CD14-positive monocyte (primary cell): ENCODE measurements at places on chromosomes 5 and 9.
A peak's percentile ranks its signal among the peaks of the same experiment; 100 is the strongest.

DNA sequence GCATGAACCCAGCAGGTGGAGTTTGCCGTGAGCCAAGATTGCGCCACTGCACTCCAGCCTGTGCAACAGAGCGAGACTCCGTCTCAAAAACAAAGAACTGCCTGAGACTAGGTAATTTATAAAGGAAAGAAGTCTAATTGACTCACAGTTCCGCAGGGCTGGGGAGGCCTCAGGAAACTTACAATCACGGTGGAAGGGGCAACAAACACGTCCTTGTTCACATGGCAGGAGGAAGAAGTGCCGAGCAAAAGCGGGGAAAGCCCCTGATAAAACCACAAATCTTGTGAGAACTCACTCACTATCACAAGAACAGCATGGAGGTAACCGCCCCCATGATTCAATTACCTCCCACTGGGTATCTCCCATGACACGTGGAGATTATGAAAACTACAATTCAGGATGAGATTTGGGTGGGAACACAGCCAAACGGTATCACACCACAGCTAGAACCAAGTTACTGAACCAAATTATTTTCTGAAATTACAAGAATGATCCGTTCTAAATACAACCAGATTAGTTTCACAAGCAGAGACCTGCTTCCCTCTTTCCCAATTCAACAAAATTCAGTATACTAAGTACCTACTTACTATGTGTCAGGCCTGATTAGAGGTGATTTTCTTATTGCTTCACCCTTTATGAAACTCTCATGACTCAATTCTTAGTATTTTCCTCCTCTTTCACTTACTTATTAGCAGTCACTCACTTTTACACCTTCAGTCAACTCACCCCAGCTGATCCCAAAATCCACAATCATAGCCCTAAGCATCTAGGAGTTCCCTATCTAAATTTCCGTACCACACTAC is 8.4 kb downstream of the UBTD2 start:
- peak; percentile 65 for DNase-seq

DNA sequence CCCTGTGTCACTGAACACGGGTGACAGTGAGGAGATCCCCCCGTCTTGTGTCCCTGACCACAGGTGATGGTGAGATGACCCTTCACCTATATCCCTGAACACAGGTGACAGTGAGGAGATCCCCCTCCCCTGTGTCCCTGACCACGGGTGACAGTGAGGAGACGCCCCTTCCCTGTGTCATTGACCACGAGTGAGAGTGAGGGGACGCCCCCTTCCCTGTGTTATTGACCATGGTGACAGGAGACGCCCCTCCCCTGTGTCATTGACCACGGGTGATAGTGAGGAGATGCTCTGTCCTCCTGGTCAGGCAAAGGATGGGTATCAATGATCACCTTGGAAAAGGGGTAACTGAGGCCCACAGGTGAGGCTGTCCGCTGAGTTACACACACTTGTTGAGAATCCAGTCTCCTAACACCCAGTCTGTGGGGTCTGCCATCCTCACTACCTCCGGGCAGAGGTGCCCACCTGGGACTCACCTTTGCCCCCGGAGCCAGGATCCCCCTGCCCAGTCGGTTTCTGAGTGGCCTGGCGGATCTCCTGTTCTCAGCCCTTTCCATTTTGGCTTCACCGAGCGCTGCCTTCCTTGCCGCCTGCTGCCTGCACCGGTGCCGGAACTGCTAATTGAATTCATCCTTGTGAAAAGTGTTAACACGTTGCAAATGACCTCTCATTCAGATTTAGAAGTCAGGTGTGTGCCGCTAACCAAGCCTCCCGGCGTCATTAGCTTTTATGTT is 68.2 kb upstream of the BARHL1 start:
- no peak for DNase-seq

DNA sequence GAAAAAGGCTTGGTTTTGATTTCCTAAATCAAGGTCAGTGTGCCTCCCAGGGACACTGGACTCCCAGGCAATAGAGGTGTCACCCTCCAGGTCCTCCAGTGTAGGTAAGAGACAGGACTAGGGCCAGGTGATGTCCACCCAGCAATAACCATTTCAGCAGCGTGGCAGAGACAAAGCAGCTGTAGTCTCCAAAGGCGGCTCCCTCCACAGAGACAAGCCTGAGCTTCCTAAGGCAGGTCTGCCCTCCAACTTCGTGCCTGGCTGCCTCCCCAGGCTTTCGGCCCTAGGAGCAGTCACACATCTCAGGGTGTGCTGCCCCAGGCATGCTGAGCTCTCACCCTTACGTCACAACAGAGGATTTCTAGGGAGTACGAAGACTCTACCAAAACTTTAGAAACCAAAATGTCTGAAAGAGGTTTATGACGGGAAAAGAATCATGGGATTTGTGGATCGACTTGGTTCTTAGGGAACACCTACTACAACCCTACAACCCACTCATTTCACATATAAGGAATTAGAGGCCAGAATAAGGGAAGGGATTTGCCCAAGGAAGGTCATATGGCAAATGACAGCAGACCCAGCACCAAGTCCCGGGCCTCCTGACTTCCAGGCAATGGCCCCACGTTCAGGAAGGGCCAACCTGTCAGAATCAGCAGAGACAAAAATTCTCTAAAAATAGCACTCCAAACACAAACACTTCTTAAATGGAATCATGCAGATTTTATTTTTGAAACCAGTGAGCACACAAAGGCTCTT is 105.5 kb downstream of the KLHL3 start:
- no peak for DNase-seq

DNA sequence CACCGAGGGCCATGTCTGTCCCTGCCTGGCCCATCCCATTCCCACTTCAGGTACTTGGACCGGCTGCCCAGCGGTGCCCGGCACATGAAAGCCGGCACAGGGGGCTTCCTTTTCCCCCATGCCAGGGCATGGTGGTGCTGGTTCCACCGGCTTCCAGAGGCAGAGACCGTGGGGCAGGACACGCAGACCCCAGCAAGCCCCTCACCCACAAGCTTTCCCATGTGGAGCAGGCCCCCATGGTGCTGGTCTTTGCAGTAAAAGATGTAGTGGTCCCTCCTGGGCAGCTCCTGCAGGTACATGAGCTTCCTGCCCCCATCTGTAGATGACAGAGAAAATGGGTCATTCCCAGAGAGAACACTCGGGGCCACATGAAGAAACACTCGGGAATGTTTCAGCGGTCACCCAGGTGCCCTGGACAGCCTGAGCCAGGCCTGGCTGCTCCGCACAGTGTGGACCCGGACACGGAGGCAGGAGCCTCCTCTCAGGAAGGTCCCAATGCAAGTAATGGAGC is 2.0 kb downstream of the OBP2B start:
- no peak for DNase-seq
